ENCODE measurements at places on chromosomes 5 and 9.

GRCh38 chr5:31702712-31703111, 63.8 kb downstream of the PDZD2 start:
- no peak for DNase-seq

DNA sequence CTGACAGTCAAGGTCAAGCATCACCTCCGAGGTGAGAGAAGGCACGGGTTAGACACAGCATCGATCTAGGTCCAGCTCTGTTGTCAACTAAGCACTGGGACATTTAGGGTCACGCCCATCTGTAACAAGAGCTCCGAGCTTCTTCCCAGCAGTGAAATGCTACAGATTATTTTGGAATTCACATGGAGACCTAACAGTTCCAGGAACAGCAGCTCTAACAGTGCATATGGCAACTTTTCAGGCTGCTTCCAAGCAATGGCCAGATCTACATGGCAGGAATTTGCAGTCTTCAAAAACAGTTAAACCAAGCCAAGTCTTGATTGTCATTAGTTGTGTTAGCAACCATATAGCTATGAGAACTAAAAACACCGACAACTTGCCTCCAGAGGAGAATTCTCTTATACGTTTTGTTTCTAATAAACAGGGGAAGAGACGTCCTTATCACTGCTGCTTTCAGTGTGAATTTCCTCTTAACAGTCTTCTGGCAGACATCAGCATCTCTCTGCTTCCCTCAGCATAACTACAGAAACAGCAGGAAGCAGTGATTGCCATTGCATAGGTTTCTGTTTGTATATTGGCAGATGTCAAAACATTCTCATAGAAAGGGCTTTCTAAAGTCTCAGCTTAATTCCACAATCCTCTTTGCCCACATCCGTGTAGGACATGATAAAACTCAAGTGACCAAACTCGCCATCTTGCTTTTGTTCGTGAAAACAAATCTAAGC, 242.1 kb upstream of the DAPK1 start:
- no peak for DNase-seq

- no peak for DNase-seq
Observed at GRCh38 chr5:68251804-68252522, 36.4 kb downstream of the PIK3R1 start.

GRCh38 chr9:93458712-93459111, 5.3 kb upstream of the FAM120AOS start:
- no peak for DNase-seq

DNA sequence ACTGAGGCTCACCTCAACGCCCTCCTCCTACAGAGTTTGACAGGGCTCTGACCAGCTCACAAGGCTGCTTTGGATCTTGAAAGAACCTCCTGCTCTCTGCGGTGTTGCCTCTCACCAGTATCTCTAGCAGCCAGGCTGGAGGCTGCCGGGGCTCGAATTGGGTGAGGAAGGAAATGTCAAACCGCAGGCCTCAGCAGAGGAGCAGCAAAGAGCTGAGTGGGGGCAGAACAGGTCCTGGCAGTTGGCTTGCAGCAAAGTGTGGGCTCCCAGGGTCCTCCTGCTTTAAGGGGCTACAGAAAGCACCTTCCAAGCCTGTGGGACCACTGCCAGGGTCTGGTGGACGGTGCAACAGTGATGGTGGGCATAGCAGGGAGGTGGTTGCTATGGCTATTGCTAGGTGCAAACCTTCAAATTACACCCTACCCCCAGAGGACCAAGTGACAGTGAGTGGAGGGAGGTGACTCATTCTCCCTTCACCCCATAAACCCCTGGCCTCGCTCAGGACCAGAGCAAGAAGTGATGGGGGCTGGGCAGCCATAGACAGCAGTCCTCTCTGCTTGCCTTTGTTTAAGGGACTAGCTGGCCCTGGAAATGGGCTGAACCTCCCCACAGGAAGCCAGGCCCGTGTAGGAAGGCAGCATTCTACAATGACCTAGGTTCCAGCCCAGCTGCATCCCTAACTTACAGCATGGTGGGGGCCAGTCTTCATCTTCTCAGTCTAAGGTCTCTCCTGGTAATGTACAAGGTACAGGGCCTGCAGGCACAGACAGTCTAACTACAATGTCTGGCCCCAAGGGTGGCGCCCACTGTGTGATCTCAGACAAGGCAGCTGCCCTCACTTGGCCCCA, 18.7 kb downstream of the LCP2 start:
- DNase-seq = peak; percentile 90

- no peak for DNase-seq
Observed at GRCh38 chr5:139651043-139651834, 3.1 kb downstream of the CXXC5 start.

DNA sequence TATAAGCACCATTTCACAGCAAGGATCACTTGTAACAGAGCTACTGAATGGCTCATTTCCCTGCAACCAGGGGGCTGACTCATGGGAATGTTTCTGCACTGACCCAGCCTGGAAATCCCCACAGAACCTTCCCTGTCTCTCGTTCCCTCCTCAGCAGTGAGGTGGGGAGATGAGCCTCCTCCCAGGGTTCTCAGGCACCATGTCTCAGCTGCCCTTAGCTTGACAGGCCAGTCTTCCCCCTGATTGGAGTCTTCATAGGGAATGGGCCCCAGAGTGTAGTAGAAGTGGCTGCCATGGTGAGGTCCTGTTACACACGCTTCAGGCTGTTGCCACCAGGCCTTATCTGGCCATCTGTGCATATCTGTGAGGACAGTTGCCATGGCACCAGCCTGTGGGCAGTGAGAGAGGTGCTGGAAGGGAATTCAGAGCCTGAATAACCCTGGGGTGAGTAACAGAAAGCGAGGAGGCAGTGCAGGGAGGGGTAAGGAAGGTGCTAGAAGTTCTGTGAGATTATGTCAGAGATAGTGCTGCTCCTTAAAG, 324.4 kb downstream of the ENC1 start:
- DNase-seq = no peak

GRCh38 chr5:125370461-125371205, 624.2 kb upstream of the ZNF608 start:
- no peak for DNase-seq

DNA sequence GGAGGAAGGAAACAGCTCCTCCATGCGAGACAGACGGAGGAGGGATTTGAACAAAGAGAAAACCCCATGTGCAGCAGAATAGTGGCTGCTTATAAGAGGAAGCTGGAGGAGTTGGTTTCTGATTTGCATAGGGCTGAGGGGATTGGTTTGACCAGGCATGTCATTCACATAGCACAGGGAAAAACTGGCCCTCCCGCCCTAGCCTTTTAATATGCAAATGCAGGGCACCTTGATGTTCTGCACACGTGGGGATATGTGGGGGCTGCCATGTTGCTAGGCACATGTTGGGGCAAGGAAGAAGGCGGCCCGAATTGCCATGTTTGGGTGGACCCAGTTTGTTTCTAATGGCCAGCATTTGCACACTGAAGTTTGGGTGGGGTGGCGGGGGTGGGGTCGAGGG, 42.2 kb downstream of the OSMR start:
- no peak for DNase-seq

GRCh38 chr5:79753092-79753491, 63.5 kb downstream of the CMYA5 start:
- no peak for DNase-seq

GRCh38 chr9:105658351-105658750, 3.9 kb upstream of the TAL2 start:
- DNase-seq = no peak

GRCh38 chr5:76737846-76738245, 21.9 kb downstream of the F2R start:
- DNase-seq = no peak

GRCh38 chr9:121503444-121503843, 3.8 kb upstream of the GGTA1 start:
- no peak for DNase-seq

GRCh38 chr9:130186051-130186450, 13.8 kb downstream of the NCS1 start:
- no peak for DNase-seq

- no peak for DNase-seq
Observed at GRCh38 chr5:155884041-155884440, 442.9 kb upstream of the SGCD start.

Data from AML-193 (cell line).